ENCODE measurements at places on chromosomes 3 and 15.

- DNase-seq, result no peak
Observed at GRCh38 chr3:99896482-99896881, 78.8 kb downstream of the CMSS1 start.

DNA sequence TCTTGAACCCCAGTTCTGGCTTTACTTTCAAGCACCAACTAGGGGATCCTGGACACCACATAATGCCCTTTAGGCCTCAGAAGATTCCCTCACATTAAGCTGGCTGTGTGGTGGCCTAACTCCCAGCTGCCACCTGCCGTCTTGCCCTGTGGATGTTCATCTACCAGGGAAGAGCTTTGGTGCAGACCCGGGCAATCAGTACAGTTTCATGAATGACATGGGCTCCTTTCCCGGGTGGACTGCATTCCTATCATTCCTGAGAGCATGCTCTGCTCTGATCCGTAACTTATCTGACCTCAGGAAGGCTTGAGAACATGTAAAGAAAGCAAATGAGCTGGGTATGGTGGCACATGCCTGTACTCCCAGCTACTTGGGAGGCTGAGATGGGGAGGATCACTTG lies 50.0 kb upstream of the GSK3B start:
- no peak for DNase-seq

- DNase-seq, result no peak
Observed at GRCh38 chr3:14376348-14377043, 25.9 kb upstream of the SLC6A6 start.

DNA sequence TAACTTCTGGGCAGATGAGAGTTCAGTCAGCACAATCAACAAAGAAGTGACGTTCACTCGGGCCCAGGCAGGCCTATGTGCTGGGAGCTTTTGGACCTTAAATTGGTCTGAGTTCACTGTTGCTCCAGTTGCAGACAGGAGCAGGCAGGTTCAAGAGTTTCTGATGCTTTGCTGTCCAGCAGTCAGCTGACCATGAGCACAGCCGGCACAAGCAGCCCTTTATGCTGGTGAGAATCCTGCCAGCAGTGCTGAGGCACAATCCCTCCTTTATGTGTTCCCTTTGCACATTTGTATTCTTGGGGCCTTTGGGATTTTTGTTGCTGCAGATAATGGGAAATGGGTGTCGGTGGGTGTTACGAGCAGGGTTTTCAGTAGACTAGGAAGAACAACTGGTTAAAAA lies 81.2 kb upstream of the GOLGA8J start:
- no peak for DNase-seq

GRCh38 chr3:151268267-151269235 lies 9.8 kb downstream of the P2RY14 start:
- no peak for DNase-seq
